ENCODE measurements at places on chromosomes 2 and 18.

DNA sequence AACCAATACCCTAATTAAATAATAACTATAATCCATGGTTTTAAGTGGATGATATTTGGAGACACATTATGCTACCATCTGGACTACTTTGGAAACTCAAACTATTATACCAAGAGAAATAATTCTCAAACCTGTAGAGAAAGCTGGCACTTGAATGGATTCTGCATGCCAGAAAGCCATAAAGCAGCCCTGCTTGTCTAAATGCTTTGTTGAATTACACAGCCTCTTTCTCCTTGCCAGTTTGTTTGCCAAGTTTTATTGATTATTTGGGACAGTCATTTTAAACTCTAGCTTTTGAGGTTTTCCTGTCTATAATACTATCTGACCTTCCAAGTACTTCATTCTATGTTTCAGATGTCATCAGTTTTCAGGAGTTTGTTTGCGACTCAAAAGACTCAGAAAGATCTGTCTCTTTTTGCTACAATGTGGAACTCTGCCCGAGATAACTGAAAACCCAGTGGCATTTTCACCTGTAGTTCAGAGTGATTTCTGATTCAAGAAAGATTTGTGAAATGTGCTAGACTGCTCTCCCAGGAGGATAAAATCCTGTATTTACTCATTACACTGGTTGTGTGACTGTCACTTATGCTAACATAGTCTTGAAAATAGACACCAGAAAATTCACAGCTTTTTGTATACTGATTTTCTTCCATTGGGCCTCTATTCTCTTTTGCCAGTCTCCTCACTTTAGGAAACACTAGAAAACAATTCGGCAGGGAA lies 29.2 kb upstream of the MBOAT2 start:
- no peak for DNase-seq

DNA sequence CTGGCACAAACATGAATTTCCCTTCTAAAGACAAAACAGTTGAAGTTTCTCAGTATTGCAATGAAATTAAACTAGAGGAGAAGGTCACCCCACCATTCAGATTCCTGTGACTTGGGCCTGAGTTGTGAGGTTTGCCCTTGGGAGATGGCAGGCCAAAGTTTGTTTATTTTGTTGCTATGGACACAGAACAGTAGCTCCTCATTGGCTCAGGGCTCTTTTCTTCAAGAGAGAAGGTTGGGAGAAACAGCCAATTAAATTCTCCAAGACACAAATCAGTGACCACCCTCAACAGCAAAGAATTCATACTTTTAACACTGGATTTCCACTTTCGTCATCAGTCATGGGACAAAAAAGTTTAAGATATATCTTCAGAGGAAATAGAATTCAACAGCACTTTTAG lies at the start of gene FLACC1:
TSS of gene FLACC1 (minus strand) at position 125 of the 400 bp plus-strand sequence. CDS start 5,941 bp downstream, outside the sequence.
- no peak for DNase-seq

GRCh38 chr18:50356036-50356945 lies 18.6 kb upstream of the SKA1 start:
- DNase-seq = no peak

DNA sequence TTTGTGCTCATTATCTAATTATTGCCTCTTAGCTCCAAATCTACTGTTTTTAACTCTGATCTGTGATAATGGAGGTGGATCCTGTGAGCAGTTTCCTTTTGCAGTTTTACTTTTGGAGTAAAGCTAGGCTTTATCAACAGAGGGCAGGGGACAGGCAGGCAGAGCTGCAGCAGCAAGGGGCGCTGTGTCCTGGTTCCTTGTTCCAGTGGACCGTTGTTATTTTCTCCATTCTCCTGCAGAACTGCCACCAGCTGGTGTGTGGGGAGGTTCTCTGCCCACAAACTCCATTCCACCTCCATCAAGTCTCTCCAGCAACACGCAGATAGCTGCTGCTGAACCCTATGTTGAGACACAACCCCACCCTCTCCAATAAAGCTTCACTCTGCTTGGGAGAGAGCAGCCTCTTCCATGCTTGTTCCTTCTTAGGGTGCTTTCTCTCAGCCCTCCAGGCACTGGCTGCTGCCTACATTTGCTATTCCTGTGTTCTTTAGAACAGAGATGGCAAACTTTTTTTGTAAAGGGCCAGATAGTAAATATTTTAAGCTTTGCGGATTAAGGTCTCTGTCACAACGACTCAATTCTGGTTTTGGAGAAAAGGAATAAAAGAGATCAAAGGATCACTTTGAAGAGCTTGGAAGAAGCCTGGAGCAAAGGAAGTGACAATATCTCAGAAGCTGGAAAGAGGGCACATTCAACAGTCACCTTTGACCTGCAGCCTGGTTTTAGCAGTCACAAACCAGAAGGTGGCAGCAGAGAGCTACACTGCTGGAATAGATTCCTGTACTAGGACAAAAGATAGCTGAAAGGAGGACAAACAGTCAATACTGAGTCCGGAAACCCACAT lies 208.8 kb downstream of the CCDC178 start:
- DNase-seq = peak; percentile 71

Measured in activated CD8-positive, alpha-beta memory T cell treated with anti-CD3 and anti-CD28 coated beads, Interleukin-2, amount 50 U/mL, for 48 hours (primary cell).